ENCODE measurements at places on chromosomes 6 and 20.
A peak's percentile ranks its signal among the peaks of the same experiment; 100 is the strongest.

- DNase-seq, result peak; percentile 1
These were observed 141.5 kb downstream of the ANKRD60 start for GRCh38 chr20:58086763-58087561.

GRCh38 chr6:2767657-2768524, 2.7 kb downstream of the WRNIP1 start:
- no peak for DNase-seq

DNA sequence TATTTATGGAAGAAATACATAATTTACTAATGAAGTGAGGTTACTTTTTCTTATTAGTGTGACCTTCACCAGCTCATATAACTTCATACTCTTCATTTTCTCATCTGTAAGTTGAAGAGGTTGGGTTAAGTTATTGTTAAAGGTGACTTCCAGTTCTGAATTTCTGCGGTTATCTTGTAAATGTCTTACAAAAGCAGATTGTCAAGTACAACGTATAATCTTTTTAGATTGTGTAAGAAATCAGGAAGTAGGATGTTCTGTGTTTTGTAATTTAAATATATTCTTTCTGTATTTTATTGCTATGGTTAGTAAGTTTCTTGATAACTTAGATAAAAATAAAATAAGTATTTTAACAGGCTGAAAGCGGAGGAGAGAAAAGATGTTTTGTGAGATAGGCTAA, 12.0 kb downstream of the WTAP start:
- no peak for DNase-seq

DNA sequence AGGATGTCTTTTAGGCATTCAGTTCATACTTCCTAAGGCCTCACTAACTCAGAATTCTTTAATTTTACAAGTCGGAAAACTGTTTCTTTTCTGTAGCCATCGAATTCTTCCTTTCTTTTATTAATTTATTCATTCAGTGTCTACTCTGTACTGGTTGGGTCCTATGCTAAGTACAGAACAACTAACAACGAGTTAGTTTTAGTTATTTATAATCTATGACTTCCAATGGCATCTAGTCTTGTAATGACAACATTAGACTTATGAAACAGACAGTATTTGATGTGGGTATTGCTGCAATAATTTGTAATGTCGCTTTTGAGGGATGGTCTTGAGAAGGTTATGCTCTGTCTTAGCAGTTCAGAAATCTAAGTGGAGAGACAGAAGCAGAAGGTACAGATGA, 55.3 kb upstream of the TINAG start:
- DNase-seq, result no peak

- no peak for DNase-seq
These were observed 714.6 kb downstream of the CD109 start for GRCh38 chr6:74410630-74411029.

- no peak for DNase-seq
These were observed 181.4 kb downstream of the GMPR start for GRCh38 chr6:16419636-16420336.

GRCh38 chr20:24965065-24965919, 16.2 kb downstream of the CST7 start:
- no peak for DNase-seq

DNA sequence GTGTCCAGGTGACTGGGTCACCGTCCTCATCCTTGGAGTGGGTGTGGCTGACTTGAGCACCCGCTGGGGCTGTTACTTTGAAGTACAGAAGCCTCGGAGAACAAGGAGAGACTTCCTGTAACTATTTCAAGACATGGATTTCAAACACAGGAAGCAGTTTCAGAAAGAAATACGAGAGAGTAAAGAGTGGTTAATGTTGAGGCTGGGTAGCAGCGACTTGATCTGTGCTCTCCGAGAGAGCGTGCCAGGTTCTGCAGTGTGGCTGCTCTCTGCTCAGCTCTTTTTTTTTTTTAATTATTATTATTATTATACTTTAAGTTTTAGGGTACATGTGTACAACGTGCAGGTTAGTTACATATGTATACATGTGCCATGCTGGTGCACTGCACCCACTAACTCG, 17.5 kb upstream of the EFCAB8 start:
- no peak for DNase-seq

DNA sequence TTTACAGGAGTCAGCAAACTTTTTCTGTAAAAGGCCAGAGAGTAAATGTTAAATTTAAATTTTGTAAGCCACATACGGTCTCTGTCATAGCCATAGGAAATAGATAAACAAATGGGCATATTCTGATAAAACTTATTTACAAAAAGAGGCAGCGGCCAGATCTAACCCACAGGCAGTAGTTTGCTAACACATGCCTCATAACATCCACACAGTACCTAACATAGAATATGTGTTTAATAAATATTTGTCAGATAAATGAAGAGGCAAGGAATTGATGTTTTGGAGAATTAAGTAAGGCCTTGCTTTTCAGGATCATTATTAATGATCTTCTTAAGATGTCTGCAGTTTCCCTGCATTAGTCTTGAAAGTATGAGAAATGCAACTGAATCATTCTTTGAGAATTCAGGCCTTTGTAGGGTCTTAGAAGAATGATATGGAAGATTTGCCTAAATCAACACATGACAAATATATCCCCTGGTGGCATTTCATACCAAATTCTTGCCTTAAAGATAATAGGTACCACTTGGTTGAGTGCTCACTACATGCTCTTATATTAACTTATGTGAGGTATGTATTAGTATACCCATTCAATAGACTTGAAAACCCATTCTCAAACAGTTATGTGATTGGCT, 39.3 kb upstream of the TRAM2 start:
- DNase-seq, result no peak

- DNase-seq, result peak; percentile 79
These were observed at the start of gene TCFL5 for GRCh38 chr20:62861726-62862336. Gene TCFL5, minus strand, starts transcription at chr20:62861822. Its CDS starts 152 bp downstream, at chr20:62861670.

GRCh38 chr6:80126657-80127345, 20.3 kb downstream of the BCKDHB start:
- no peak for DNase-seq

DNA sequence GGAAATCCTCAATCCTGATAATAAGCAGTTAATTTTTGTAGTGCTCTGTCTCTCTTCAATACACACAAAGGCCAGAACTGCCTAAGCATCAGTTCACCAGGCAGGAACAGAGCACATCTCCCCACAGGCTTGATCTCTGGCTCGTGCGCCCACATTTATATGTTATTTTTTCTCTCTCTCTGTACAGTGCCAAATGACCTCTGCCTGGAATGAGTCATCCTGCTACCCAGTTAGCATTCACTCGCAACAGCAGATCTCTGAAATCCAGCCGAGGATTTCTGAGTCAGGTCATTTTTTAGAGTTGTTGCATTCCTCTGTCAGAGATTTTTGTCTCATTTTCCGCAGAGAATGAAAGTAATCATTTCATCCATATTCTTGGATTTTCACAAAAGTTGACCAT, 107.1 kb downstream of the COL12A1 start:
- DNase-seq, result no peak

DNA sequence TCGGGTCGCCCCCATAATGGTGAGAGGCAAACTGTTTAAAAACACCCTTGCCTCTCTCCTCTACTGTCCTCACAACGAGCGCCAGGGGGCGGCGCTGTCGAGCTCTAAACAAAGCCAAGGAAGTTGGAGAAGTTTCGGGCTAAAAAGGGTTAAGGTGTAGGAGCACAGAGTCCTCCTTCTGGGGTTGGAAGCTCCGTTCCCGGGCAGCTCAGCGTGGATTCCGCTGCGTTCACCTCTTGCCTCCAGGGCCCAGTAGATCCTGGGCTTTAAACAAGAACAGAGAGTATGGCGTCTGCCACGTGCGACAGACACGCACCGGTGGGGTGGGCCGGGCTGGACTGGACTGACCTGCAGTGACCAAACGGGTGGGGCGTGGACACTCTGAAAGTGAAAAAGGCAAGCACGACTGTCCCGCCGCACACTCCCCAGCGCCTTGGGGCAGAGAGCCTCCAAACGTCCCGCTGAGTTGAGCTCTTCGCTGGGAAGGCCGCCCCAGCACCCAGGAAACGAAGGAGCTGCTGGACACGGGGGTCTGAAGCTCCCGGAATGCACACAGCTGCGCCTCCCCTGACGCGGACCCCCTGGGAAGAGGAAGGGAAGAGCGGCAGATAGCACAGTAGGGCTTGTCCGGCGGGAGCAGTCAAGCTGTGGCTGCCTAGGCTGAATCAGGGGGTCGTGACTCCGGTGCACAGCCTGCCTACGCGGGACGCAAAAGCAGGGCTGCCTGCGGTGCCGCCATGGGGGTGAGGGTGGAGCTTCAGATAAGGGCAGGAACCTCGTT, 1.6 kb upstream of the THBD start:
- no peak for DNase-seq

DNA sequence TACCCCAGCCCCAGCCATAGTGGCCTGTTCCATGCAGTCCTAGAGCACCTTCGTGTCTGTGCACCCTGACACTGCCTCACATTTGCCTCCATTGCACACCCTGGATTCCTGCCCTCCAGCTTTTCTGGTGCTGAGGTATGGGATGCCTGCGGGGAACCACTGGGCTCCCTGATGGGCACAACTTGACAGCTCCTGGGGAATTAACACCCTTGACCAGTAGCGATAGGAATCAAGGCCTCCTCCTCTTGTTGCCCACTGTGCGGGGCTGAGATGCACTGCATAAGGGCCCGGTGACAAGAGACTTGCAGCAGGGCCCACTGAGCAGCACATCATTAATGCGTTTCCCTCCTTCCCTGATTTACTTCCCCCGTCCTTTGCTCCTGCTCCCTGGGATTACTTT, 235.6 kb upstream of the MOCS1 start:
- no peak for DNase-seq

GRCh38 chr20:33985280-33985679, 8.4 kb upstream of the RALY start:
- no peak for DNase-seq

- no peak for DNase-seq
These were observed 57.7 kb upstream of the PTPRT start for GRCh38 chr20:43247361-43247760.

GRCh38 chr6:31037169-31037568, 26.9 kb downstream of the MUC22 start:
- DNase-seq, result no peak

DNA sequence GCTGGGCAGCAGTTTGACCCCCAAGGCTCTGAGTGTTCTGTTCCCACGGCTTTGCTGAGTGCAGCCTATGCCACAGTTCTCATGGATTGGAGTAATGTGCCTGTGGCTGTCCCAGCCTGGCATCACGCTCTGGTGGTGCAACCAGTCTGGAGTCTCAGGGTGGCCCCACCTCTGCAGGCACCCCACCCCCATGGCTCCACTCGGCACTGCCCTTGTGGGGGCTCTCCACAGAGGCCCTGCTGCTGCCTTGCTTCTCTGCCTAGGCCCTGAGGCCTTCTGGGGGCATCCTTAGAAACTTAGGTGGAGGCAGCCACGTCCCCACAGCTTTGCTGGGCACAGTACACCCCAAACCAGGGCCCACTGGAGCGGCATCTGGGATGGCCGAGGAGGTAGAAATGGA, 25.4 kb upstream of the B4GALT5 start:
- DNase-seq, result no peak

DNA sequence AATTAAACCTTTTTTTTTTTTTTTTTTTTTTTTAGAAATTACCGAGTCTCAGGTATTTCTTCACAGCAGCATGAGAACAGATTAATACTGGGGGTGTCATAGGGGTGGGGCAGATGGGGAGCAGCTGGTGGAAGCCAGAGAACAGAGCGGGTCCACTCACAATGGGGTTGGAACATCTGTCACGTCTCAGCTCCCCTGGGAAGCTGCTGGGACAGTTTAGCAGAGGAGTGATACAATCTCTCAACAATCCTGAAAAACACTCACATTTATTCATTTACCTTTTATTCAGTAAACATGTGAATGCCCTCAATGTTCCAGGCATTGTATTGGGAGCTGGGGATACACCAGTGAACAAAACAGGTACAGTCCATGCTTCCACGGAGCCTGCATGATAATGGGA, 162.2 kb downstream of the SMOC2 start:
- no peak for DNase-seq

GRCh38 chr6:118548136-118548535, at the start of gene PLN:
Gene PLN, plus strand, starts transcription at chr6:118548296. Its CDS starts 10,626 bp downstream, at chr6:118558922.
- DNase-seq, result no peak

GRCh38 chr6:149567194-149567586, 1.0 kb downstream of the GINM1 start:
- no peak for DNase-seq

- no peak for DNase-seq
These were observed 8.5 kb upstream of the SOD2 start for GRCh38 chr6:159701413-159701999.

DNA sequence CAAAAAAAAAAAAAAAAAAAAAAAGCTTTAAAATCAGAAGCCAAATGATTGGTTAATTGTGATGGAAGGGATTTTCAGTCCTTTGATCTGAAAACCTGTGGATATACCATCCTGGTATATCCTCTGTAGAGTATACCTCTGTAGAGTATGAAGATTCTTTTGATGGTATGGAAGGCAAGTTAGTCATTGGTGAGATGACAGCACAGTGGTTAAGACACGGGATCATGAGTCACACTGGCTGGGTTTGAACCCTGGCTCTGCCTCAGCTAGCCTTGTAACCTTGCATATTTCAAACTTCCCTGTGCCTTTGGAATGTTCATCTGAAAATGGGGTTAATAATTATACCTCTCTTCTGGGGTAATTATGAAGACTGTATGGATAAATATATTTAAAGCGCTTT, 179.3 kb downstream of the CARMIL1 start:
- DNase-seq, result no peak

DNA sequence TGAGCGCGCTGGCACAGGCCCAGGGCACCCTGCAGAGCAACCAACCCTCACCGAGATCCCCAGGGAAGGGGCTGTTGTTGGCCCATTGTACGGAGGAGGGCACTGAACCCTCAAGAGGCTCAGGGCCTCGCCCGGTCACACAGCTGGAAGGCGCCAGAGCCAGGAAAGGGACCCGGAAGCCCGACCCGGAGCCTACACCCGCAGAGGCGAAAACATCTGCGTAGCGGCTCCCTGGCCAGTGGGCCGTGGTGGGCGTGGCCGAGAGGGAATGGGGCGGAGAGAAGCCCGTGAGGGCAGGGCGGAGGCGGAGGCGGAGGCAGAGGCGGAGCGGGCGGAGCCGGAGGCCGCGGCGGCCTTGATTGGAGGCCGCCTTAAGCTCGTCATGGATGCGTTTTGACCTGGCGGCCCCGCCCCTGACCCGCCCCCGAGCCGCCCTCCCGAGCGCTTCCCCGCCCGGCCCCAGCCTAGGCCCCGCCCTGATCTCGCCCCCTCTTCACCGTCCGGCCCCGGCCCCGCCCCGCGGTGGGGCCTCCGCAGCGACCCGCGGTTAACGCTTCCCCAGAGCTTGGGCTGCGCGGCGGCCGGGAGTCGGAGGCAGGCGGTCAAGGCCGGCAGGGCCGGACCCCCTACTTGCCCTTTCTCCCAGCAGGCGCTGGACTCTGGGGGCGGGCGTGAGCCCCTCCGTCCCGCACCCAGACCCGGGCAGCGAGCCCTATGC, 2.1 kb upstream of the MRGBP start:
- DNase-seq, result peak; percentile 93

DNA sequence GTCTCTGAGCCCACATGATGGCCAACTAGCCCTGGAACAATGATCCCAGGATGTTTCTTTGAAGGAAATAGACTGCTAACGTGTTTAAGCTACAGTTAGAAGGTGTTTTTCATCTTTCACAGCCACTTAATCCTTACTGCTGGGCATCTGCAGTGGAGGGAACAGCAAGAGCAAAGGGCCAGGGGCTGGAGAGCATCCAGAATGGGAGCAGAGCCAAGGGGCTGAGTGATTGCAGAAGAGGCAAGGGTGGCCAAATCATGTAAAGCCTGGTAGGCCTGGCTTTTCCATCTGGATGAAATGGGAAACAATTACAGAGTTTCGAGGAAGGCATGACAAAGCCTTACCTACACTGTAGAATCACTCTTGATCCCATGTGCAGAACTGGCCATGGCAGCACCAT, 18.7 kb upstream of the LAMP5 start:
- DNase-seq, result no peak

All from NCI-H1092 treated with DMSO at 0.1 percent for 48 hours (cell line).